ENCODE measurements at places on chromosomes 1 and 21. TPM values are rescaled to one million over a fixed set of nuclear protein-coding genes. Genes with fewer than 3 reads are reported as not detected.

The TMEM269 gene
- 0.15 TPM for total RNA-seq

The BEND5 gene
- not detected for total RNA-seq

The SRGAP2 gene
- 58.5 TPM for total RNA-seq

The CELA3B gene
- total RNA-seq = not detected

The CHI3L2 gene
- total RNA-seq = 2.5 TPM

The VWA5B1 gene
- not detected for total RNA-seq

The SLC45A1 gene
- 4.8 TPM for total RNA-seq

The IL19 gene
- not detected for total RNA-seq

The SPEN gene
- 19.9 TPM for total RNA-seq

The TRABD2B gene
- total RNA-seq = not detected

The SRM gene
- total RNA-seq = 31.6 TPM

The EDARADD gene
- under 0.01 TPM for total RNA-seq

The FAM151A gene
- total RNA-seq = not detected

The UTS2 gene
- not detected for total RNA-seq

The ANGPTL1 gene
- 8.1 TPM for total RNA-seq

The HIPK1 gene
- 21.0 TPM for total RNA-seq

The SYPL2 gene
- 1.2 TPM for total RNA-seq

The NHLH1 gene
- not detected for total RNA-seq

The DAB1 gene
- total RNA-seq = not detected

The ATAD3C gene
- total RNA-seq = not detected

The B3GALT5 gene
- total RNA-seq = 0.15 TPM

The IL20 gene
- total RNA-seq = not detected

The SLC9C2 gene
- not detected for total RNA-seq

The IGSF3 gene
- total RNA-seq = 0.33 TPM

The DENND1B gene
- total RNA-seq = 7.6 TPM
